Posterior cingulate gyrus (tissue), 11 donors: ENCODE measurements at places on chromosomes 4 and X.
A peak's percentile ranks its signal among the peaks of the same experiment; 100 is the strongest.

GRCh38 chr4:36509845-36510244 is 228.4 kb downstream of the DTHD1 start:
- no peak for DNase-seq

- DNase-seq, result peak; percentile 29
These were observed 2.2 kb downstream of the MAPK10 start for GRCh38 chr4:86357608-86358007.

GRCh38 chr4:110124711-110125110 is 73.7 kb downstream of the ELOVL6 start:
- DNase-seq, result no peak

DNA sequence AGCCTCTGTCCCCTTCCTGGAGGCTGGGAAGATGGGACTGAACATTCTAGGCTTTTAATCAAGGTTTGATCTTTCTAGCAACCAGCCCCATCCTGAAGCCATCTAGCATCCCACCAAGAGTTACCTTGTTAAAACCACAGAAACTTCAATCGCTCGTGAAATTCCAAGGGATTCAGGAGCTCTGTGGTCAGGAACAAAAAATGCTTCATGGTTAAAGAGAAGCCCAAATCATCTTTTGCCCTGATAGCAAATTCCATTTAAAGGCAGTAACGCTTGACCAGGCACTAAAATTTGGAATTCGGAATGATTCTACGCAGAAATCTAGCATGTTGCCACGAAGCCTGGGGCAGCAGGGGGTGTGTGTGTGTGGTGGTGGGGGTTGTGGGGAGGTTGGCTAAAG is 47.8 kb downstream of the CASP6 start:
- no peak for DNase-seq

DNA sequence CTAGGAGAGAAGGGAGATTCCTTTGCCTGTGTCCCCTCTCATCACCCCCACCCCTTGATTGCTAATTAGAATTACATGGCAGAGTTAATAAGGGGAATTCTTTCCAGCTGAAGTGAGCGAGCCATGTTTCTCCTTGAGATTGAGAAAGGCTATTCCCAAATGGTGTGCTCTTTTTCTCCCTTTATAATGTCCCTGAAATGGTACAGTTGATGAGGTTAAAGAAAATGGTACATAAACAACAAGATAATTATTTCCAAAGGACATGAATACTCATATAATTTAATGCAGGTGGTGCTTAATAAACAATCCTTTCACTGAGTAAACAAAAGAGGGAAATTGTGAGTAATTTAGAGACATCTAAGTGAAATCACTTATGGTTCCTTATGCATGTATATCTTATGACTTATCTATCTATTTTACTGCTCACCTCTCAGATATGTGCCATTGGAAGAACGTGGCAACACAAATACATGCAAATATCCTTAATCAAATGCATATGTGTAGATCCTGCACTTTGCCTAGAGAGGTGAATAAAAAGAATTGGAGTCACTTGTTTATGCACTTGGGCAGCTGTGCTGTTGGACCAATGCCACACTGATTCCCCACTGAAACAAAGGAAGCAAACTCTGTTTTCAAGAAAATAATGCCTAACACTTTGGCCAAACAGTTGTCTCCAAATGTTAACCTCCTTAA is 106.6 kb upstream of the WDR44 start:
- DNase-seq, result no peak

DNA sequence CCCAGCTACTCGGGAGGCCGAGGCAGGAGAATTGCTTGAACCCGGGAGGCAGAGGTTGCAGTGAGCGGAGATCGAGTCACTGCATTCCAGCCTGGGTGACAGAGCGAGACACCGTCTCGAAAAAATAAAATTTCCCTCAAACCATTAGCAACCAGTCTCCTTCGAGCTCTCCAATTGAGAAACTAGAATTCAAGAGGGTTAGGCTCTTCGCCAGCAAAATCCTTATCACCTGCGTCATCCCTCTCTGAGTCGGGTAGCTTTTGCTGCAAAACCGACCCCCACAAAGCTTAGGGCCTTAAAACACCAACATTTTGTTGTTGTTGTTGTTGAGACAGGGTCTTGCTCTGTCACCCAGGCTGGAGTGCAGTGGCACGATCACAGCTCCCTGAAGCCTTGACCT is 75.1 kb upstream of the DDX3X start:
- DNase-seq, result no peak

- peak; percentile 81 for DNase-seq
These were observed at the start of gene IQSEC2 for GRCh38 chrX:53281321-53281822. IQSEC2 (minus strand) TSS chrX:53281584.

DNA sequence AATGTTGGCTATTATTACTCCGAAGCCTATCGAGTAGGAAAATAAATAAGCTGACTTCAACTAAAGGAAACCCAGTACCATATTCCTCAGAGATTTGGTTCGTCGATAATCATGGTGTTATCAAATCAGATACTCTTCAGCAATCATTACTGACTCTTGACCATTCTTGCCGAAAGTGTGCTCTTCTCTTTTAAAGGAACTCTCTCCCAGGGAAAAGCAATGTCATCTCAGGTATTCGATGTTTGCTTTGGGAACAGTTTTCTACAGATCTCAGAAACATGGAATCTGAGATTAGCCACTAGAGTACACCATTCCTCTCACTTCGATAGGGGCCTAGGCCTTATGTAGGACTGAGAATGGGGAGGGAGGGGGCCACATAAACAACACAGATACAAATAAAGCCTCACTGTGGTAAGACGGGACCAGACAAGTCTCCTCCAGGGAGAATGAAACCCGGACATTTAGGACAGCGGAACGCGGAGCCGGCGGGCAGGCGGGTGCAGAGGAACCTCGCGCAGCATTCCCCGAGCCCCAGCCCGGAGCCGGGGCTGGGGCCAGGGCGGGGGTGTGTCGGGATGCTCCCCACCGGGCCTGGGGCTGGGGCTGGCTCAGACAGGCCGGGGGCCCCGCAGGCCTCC is 581 bp downstream of the DNAJB14 start:
- no peak for DNase-seq

GRCh38 chr4:74376888-74377483 is 12.0 kb downstream of the EREG start:
- no peak for DNase-seq

- DNase-seq, result no peak
These were observed 227.3 kb downstream of the QDPR start for GRCh38 chr4:17284323-17285175.

- DNase-seq, result no peak
These were observed 10.1 kb upstream of the FGFR3 start for GRCh38 chr4:1783015-1783414.

DNA sequence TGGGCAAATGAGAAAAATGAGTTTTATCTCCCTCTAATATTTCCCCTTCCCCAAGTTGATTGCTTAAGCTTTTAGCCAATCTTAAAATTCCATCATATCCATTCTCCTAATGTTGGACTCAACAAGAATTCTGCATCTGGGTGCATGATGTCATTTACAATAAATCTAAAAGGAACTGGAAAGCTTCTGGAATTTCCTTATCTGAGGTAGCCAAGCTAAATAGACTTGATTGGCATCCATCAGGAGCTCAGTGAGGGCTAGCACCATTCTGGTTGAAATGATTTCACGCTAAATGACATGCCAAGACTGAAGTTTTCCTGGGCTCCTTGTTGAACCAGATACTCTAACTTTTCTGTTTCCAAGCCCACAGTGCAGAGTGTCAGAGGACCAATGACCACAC is 110.3 kb upstream of the SCML1 start:
- DNase-seq, result no peak

- DNase-seq, result no peak
These were observed 3.7 kb upstream of the RAB9A start for GRCh38 chrX:13685126-13685763.

- no peak for DNase-seq
These were observed 43.1 kb upstream of the FAM9C start for GRCh38 chrX:13087322-13088155.
